ENCODE measurements at places on chromosomes 5 and 9.
A peak's percentile ranks its signal among the peaks of the same experiment; 100 is the strongest.

- no peak for DNase-seq
Measured at GRCh38 chr5:130992095-130992494, 173.0 kb downstream of the HINT1 start.

GRCh38 chr5:154196955-154197652, 6.6 kb downstream of the GALNT10 start:
- DNase-seq = peak; percentile 39

GRCh38 chr5:170250810-170251317, 18.1 kb downstream of the C5orf58 start:
- DNase-seq = no peak

DNA sequence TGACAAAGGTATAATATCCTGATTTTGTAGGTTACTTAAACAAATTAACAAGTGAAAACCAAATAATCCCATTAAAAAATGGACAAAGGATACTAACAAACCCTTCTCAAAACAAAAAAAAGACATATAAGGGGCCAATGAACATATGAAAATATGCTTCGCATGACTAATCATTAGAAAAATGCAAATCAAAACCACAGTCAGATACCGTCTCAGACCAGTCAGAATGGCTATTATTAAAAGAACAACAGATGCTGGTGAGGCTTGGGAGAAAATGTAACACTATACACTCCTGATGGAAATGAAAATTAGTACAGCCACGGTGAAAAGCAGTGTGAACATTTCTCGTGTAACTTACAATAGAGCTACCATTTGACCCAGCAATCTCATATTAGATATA, 1542.2 kb upstream of the CDH9 start:
- no peak for DNase-seq

DNA sequence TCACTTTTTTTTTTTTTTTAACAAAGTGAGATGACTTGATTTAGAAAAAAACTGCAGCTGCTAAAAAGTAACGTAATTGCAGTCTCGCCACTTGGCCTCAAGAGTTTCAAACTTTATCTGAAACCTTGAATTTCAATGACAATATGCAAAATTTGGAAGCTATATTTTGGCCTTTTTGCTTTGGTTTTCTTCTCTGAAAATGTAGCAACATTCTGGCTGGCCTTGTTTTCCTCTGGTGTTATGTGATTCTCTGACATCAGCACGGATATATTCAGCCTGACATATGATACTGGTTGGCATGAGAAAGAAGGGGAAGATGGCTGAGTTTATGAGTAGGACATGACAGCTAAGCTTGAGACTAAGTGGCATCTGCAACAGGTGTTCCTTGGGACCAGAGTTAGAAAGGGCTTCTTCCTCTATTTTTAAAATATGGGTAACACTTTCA, 136.5 kb downstream of the MEF2C start:
- DNase-seq = no peak

DNA sequence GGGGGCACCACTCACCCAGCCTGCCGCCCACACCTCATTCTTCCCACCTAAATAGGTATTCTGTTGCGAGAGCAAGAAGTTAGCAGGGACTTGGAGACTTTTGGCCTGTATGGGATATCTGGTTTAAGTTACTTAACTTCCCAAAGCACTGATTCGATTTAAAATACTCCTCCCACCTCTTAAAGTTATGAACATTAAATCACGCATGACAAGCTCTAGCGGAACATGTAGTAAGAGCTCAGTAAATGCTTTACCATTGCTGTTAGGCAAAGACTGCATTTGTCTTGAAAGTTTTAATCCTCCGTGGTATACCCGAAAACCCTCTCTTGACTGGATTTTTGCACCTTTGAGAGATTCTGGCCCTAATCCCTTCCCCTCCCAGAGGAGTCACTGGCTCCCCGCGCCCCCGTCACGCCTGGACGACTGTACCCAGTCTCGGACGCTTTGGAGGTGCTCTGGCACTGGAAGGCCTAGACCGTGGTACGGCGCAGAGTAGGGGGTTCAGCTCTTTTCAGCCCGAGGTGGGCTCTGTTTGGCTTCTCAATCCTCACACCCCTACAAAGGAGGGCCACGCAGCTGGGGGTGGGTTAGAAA, 4.4 kb downstream of the GDNF start:
- DNase-seq = no peak

DNA sequence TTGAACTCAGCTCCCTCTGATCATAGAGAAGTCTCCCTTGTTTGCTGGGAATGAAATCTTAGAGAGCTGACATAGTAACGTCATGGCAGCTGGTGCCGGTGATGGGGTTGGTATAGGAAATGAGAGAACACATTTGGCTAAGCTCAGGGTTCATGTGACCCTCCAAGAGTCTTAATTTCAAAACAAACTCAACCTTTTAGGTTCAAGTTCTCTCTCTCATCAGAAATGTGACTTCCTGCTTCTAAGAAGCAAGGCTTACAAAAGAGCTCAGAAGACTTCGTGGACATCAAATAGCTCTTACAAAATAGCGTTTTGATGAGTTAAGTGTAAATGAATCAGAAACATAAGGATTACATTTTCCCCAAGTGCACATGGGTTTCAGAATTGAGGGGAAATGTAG, 97.3 kb downstream of the PAPPA start:
- no peak for DNase-seq

DNA sequence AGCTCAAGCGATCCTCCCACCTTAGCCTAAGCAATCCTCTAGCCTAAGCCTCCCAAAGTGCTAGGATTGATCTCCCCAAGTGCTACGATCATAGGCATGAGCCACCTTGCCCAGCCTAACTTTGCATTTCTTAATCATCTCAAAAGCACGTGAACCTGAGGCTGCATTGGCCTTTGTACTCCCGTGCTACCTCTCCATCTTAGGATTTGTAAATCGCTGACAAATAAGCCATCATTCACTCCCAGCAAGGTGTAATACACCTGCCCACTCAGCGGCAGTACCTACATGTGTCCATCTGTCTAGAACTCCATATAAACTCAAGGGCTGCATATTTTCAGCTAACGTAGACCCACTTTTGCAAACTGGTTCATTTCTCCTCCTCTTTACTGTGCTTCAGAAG, 2.8 kb downstream of the ANKH start:
- DNase-seq = no peak

DNA sequence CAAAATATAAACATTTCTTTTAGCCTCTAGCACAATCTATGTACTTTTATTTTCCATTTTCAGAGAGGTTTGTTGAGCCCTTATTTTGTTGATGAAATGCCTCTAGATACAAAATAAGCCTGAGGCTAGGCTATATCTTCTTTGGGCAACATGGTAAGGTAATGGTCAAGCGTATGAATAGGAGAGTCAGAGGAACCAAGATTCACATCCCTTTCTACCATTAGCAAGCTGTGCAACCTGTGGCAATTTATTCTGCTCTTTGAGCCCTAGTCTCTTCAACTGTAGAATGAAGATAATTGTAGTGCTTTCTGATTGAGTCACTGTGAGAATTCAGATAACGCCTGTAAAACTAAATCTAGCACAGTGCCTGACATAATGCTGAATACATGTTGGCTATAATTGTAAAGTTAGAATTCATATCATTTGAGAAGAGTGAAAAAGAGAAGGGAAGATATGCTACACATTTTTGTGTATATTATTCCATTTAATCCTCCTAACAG, 412.5 kb downstream of the CCDC171 start:
- no peak for DNase-seq

DNA sequence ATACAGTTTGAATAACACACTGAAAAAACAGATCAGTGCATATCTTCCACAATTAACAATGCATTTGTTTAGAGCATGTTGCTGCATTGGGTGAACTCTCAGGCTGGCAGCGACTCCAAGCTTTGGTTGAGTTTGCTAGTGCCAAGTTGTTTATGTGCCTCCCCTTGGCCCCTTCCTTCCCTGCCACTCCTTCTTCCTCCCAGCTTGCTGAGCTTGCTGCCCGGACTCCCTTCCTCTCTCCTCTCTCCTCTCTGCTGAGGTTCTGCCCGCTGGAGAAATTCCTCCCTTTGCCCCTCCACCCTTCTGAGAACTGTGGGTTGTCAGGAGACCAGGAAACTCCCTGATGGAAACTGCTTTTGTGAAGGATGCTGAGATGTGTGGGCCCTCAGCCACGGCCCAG, 247.3 kb downstream of the PDZD2 start:
- DNase-seq = no peak

GRCh38 chr9:130939405-130940026, 469 bp upstream of the FIBCD1 start:
- DNase-seq = no peak

DNA sequence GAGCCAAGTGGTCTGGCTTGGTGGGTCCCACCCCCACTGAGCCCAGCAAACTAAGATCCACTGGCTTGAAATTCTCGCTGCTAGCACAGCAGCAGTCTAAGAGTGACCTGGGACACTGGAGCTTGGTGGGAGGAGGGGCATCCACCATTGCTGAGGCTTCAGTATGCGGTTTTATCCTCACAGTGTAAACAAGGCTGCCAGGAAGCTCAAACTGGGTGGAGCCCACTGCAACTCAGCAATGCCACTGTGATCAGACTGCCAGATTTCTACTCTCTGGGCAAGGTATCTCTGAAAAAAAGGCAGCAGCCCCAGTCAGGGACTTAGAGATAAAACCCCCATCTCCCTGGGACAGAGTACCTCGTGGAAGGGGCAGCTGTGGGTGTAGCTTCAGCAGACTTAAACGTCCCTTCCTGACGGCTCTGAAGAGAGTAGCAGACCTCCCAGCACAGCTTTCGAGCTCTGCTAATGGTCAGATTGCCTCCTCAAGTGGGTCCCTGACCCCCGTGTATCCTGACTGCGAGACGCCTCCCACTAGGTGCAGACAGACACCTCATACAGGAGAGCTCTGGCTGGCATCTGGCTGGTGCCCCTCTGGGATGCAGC, 18.2 kb upstream of the STK32A start:
- DNase-seq = peak; percentile 20

- DNase-seq = no peak
Measured at GRCh38 chr9:13718086-13718485, 438.6 kb upstream of the MPDZ start.

- DNase-seq = no peak
Measured at GRCh38 chr5:72110394-72111013, 3.2 kb downstream of the MAP1B start.

DNA sequence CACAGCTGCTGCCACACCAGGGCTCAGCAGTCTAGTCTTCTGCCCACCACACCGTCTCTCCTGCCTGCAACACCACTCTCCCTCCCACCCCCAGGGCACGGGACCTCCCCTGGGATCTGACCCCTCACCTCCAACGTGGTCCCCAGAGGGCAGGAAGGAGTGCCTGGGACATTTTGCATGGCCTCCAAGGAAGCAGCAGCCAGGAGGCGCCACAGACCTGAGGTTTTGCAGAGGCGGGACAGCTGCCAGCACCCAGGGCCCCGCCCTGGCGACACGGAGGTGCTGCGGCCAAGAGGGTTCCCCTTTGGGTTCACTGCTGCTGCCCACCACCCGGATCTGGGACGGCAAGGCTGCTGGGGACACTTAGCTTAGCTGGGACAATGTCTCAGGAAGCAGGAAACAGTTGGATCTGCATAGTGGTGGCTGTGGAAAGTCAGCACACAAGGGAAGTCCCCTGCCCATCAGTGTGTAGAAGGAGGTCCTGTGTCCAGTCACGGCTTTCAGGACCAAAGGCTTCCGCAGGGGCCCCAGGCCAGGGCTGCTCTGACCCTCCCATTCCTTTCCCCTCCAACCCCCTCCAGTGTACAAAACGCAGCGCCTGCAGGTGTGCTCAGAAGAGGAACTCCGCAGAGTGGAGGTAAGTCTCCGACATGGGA, 13.8 kb downstream of the PROP1 start:
- peak; percentile 11 for DNase-seq

GRCh38 chr5:149448831-149449714, 70.0 kb upstream of the IL17B start:
- no peak for DNase-seq

DNA sequence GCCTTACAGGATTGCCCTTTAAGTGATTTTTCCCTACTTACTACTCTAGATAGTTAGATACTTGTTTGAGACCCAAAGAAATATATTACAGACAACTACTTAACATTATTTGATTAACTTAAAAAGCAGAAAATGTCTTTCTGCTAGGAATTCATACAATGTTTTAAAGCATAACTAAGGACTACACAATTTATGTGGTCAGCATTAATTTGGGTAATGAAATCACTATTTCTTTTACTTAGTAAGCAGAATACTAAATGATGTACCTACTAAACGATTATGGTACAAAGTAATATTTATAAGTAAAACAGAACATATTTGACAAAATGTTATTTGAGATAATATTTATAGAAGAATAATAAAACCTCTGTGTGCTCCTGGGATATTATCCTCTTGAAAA, 371.9 kb upstream of the ARRDC3 start:
- no peak for DNase-seq

DNA sequence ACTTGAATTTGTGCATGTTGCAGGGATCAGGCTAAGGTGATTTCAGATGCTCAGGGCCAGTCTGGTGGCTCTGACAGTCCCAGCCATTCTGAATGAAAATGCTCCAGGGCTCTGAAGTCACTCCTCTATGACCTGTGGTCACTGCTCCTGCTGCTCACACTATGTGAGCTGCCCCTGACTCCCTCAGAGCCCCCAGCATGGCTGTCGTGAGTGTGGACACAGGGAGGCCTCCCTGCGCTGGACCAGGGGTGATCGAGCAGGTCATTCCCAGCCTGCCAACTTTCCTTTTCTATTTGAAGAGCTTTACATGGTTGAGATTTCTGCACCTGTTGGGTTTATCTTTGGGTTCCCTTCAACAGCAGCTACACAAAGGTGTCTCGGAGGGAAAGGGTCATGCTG, 74.5 kb downstream of the WNK2 start:
- DNase-seq = no peak

DNA sequence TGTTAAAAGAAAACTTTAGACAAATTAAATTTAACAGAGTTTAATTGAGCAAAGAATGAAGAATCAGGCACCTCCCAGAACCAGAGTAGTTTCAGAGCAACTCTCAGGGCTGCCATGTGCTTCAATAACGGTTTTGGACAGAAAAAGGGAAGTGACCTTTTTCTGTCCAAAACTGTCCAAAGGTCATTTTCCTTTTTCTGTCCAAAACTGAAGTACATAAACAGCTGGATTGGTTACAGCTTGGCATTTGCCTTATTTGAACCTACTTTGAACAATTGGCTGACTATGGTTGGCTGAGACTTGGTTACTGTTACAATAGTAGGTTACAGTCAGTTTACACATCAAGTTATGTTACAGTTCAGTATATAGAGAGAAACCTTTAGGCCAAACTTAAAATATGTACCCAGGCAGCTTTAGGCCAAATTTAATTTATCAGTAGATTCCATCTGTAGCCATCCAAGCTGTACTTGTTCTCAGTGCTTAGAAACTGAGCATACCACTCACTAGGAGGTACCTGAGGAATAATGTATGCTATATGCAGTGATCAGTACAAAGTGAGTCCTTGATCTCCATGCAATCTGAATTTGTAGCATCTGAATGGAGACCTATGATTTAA, 44.0 kb downstream of the C9orf85 start:
- no peak for DNase-seq

DNA sequence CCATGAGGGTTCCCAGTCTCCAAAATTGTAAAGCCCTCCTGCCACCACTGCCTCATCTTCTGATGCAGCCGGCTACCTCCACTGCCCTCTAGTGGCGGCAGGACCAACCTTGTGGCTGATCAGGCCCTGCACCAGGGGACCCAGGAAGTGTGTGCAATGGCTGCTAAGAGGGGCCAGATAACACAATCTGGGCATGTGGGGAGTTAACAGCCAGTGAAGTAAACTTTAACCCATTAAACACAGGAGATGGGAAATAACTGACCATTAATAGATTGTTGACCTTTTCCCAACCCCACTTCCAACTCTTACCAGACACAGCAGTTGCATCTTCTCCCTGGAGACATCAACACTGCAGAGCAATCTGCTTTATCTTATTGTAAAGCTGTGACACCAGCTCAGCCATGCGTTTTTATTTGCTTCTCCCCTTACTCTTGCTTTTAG, 63.3 kb downstream of the FREM1 start:
- peak; percentile 34 for DNase-seq
